ENCODE measurements at places on chromosomes 7 and 10.

GRCh38 chr7:46492466-46492865, 571.4 kb upstream of the IGFBP3 start:
- no peak for DNase-seq

DNA sequence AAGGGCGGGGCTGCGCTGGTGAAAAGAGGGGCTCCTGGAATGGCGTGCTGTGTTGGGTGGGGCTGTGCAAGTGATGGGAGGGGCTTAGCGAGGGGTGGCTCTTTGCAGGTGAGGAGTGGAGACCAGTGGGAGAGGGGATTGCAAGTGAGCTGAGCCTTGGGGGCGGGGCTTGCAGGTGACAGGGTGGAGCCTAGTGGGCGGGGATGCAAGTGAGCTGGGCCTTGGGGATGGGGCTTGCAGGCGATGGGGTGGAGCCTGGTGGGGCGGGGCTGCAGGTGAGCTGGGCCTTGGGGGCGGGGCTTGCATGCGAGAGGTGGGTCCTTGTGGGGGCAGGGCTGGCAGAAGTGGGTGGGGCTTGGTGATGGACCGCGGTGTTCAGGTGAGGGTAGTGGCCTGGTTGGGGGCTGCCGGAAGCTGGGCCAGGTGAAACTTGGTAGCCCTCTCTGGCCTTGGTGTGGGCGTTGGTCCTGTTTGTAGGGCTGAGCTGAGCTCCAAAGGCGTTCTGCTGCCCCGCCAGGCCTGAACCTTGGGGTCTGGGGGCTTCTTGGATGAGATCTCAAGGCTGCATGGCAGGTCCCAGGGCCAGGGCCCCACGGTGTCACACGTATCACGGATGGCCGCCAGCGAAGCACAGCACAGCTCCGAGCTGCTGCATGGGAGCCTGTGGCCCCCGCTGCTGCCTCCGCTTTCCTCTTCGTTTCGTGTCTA, 743 bp upstream of the PITRM1 start:
- DNase-seq: no peak

GRCh38 chr10:102334101-102334500, 61.4 kb upstream of the NFKB2 start:
- DNase-seq: no peak

DNA sequence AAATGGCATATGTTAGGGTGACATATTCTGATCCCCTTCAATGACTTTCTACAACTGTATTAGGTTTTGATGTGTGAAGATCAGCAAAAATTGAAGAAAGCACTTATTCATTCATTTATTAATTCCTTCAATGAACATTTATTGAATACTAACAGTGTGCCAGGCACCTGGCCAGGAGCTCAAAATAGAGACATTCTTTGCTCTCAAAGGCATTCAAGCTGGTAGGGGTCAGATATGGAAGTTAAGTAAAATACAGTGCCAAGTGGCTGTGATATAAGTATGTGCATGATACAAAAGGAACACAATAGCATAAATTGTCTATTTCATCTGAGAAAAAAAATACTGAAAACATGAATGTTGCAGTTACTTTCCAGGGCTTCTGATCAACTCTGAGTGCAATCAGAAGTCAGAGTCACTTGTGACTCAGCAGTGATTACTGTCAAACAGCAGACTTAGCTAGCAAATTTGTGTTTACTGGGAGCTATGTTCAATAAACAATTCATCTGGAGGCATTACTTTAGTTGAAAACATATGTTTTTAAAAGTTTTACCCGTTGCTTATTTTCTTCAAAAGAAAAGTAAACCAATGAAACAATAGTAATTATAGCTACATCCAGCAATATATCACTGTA, 60.4 kb upstream of the CACNB2 start:
- no peak for DNase-seq

GRCh38 chr7:31302356-31302755, 38.2 kb downstream of the NEUROD6 start:
- DNase-seq: no peak

GRCh38 chr7:83306502-83306901, 143.8 kb upstream of the PCLO start:
- no peak for DNase-seq

Data from KG1 (cell line).